ENCODE measurements at places on chromosomes 5 and 9. TPM values are rescaled to one million over a fixed set of nuclear protein-coding genes. Genes with fewer than 3 reads are reported as not detected.

TBC1D2 gene
- total RNA-seq, result 7.3 TPM

GRCh38 chr5:95907067-95907705 lies 54.5 kb downstream of the ELL2 start:
- DNase-seq, result no peak

DNA sequence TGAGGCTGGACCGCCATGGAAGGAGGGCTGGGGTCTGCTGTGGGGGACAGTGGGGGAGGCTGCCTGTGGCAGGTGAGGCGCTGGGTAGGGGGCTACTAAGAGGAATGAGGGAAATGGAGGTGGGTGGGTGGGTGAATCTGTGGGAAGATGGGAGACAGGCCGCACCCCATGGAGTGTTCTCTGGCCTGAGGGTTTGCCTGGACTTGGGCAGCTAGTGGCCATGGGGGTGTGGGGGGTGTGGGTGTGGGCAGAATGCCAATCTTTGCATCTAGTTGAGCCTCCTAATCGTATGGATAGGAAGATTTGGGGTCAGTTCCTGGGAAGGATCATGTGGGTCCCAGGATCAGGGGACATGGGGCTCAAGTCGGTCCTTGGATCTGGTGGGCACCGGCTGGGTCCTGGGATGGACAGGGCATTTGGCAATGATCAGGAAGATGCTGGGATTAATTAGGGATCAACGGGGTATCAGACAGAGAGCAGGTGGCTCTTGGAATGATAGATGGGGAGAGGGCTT lies 518 bp downstream of the ZDHHC12 start:
- DNase-seq, result no peak

CDX1 gene
- total RNA-seq, result 0.68 TPM

COL27A1 gene
- total RNA-seq, result 138 TPM

All from mesothelial cell of epicardium (in vitro differentiated cells).